ENCODE measurements at places on chromosomes 7 and 10.
A peak's percentile ranks its signal among the peaks of the same experiment; 100 is the strongest.

DNA sequence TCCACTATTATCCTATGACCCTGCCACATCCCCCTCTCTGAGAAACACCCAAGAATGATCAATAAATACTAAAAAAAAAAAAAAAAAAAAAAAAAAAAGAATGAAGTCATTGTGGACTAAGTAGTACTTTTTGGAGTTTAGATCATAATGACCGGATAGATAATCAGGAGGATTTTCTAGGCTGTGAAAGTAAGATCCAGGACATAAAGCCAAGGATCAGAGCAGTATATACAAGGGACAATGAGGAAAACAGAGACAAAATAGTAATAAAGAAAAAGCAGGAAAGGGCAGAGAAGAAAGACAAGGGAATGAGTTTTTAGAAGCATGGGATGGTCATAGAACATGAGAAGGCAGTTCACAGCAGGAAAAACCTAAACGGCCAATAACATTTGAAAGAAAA, 87.6 kb downstream of the AKAP9 start:
- no peak for DNase-seq

- DNase-seq, result no peak
These were observed 73.5 kb downstream of the CDK6 start for GRCh38 chr7:92762851-92763250.

- DNase-seq, result peak; percentile 95
These were observed 153.9 kb downstream of the BMPER start for GRCh38 chr7:34059136-34059828.

GRCh38 chr7:147611431-147611830, 979.1 kb upstream of the C7orf33 start:
- no peak for DNase-seq

DNA sequence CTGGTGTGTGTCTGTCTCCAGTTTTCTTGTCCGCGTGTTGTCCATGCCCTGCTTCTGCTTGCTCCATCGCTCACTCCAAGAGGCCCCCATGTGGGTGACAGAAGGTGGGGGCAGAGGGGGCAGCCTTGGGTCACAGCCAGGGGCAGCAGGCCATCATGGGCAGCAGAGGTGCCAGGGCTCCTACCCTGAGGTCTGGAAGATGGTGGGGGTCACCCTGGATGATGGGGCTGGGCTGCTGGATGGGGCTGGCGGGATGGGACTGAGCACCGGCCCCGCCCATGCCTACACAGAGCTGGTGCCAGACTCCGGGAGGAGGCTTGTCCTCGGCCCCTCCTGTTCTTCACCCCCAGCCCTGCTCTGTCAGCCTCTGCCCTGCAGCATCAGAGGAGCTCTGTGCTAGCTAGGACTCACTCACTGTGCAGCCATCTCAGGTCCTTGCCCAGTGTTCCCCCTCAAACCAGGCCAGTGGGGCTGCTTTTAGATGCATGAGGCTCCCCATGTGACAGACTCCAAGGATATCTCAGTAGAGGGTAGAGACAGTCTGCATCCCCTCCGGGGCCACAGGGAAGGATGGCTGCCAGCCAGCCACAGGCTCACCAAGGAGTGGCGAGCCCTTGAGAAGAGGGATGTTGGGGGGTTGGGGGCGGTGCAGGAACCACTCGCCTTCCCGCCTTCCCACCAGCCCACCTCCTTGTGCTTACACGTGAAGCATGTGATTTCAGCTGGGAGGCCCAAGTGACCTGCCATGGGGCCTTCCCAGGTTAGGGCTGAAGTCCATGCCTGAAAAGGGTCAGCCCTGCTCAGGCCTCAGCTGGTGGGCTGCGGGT, 35.5 kb upstream of the PPIF start:
- no peak for DNase-seq

DNA sequence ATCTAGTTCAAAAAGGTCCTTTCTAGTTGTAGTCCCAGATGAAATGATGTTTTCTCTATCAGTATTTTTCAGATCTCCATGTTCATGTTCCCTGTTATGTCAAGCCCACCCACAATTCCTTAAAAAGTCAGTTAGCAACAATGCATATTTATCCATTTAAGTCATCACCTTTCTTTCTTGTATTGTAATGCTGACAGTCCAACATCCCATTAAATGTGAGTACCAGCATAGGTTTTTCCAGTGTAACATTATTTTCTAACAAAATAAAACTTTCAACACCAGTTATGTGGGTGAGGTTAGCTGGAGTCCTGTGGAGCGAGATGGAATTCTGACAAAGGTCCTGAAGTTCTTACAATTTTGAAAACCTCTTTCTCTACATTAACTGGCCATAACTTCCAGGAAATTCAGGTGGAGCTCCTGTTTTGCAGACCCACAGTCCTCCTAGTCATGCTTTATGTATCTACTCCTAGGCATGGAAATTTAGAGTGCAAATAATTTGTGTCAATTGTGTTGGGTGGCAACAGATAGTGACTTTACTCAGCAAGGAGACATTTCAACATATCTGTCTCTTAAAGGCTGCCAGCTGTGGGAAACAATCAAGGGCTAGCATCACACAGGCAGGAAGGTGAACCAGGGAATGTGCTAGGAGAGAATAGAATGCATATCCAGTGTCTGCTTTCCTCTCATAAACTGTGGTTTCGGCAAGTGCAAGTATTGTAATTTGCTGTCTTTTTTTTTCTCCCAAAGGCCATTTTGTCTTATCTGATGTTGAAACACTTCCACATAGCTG, 162.6 kb downstream of the MTERF1 start:
- no peak for DNase-seq

- DNase-seq, result no peak
These were observed 210.7 kb upstream of the STEAP1 start for GRCh38 chr7:89943525-89944050.

DNA sequence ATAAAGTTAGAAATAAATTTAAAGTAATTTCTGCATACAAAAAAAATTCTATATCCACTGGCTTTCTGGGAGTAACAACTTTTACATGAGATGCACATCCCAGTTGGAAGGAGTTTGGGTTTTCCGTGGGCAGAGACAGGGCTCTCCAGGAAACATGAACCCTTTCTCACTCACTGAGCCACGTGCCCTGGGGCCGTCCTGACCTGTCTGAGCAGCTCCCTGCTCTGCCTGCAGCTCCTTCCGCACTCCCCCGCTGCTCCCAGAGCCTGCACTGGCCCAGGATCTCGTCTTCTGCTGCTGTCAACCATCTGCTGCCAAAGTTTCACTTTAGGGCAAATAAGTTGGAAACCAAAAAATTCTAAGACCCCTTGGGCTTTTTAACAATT, 169.1 kb downstream of the DIP2C start:
- DNase-seq, result peak; percentile 42

DNA sequence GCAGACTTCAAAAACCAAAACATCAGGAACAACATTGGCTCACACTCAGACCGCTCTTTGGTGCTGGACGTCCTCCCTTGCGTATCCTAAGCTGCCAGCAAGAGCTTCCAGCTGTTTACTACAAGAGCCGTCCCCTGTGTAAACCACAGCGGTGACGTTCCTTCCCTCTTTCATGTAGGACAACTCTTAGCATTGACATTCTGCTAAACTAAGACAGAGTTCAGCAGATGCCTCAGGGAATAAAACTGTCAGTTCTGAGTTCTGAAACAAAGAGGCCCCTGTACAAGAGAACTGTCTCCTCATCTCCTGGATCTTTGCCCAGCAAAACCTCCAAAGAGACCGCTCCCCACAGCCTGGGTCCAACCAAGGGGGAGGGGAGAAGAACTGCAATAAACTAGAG, 57.8 kb upstream of the OPALIN start:
- no peak for DNase-seq

GRCh38 chr10:82768040-82768439, 893.0 kb downstream of the NRG3 start:
- DNase-seq, result no peak

GRCh38 chr10:72490951-72491350, 134.9 kb downstream of the MICU1 start:
- no peak for DNase-seq

DNA sequence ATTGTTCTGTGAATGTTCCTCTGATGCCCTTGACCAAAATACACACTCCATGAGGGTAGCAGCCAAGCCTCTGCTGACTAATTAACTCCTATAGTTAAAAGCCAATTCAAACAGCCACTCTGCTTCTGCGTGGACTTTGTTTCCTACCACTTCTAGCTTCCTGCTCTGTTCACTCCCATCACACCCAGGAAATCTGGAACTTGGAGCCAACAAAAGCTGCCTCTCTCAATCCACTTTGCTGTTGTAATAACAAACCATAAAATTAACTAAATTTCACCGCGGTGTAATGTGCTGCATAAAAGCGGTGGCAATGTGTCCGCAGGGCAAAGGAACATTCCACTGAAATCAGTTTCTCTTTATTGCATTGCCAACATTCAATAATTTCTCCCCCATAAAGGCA, 239.5 kb downstream of the PLXNA4 start:
- no peak for DNase-seq

DNA sequence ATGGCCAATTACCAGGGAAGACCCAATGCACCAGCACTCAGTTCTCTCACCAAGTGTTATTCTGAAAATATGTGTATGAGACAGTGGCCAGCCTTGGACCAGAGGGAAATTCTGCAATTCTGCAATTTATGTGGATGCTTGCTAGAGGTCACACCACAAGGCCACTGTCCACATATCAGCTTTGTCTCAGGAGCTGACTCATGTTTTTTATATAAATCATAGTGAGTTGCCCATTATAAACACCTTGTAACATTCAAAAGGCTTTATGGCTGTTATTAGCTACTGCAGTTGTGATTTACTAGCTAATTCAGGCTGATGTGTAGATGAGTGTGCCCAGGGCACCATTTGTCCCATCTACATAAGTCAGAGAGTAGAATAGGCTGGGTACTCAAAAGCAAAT, 649.0 kb downstream of the LRMDA start:
- DNase-seq, result no peak

DNA sequence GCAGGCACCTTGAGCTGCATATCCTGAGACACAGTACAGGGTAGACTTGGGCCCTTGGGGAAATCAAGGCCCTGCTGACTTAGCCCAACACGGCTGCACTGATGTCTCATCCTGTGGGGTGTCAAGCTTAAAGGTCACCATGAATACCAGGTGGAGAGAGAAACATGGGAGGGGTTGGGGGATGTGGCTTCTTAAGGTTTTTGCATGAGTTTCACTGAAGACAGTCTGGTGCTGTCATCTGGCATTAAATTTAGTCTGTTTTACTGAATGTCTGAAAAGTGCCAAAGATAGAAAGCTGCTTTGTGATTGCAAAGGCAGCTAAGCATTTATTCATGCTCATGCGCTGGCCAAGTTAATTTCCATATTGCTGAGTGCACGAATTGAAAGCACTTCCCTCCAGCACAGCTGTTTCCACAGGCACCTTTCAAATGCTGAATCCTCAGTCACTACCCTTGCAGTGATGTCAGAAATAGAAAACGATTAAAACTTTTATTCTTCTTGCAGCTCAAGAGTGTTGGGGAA, 102.1 kb downstream of the OSBPL3 start:
- no peak for DNase-seq

- DNase-seq, result no peak
These were observed 84.0 kb upstream of the TMEM248 start for GRCh38 chr7:66837007-66837406.

DNA sequence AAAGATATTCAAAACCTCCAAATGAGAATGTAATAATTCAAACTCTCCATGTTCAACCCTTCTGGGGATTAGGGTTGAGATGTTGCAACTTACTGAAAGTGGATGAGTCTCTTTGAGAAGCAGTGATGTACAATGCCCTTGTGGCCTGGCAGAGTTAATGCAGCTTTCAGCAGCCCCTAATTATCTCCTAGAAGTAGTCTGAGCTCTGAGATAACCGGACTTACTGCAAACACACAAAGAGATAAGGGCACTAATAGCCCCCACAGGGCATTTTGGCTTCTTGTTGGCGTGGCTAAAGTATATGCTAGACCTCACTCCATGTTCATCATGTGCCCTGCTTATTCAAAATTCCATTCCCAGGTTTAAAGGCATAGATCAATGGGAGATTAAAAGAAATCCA, 404.7 kb downstream of the NEBL start:
- no peak for DNase-seq
